T-helper 17 cell (primary cell): ENCODE measurements at places on chromosomes 7 and 10.
A peak's percentile ranks its signal among the peaks of the same experiment; 100 is the strongest.

DNA sequence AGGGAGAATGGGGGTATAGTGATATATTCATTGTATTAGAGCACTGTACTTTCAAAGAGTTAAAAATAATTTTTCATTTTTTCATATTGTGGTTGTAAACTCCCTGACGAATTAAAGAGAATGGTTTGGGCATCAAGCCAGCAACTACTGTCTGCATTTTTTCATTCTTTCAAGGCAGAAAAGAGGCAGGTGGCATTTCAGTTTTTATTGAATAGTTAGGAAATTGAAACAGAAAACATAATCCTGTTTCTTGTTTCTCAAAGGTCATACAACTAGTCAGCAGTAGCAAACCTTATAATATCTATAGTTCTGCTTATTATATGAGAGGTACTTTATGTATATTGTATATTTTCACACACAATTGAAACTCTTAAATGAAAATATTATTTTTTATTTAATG lies 303.9 kb upstream of the KCND2 start:
- DNase-seq, result no peak

- DNase-seq, result no peak
Observed at GRCh38 chr7:139538881-139539635, 15.6 kb downstream of the CLEC2L start.

DNA sequence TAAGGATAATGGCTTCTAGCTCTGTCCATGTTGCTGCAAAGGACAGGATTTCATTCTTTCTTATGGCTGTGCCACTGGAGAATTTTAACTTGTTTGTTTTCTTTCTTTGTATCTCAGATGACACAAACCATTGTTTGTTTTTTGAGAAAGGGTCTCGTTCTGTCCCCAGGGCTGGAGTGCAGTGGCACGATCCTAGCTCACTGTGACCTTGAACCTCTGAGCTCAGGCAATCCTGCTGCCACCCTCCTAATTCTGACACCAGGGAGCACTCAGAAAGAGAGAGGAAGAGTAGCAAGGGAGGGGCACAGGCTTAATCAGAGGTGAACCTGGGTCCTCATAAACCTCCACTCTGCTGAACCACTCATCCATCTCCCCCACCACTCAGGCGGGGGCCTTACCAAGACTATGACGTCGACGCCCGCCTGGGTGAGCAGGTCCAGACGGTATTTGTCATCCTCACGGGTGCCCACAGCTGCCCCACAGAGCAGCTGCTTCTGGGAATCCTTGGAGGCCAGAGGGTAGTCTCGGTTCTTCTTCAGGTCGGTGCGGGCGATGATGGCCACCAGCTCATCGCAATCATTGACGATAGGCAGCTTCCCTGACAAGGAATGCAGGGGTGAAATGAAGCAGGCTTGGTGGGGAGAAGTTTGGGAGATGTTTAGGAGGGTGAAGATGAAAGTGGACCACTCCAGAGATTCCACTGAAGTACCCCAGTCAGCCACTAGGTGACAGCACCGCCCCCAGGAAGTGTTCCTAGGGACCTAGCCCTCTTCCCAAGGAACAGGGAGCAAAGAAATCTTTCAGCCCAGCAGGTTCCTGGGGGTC lies 11.6 kb downstream of the IMPDH1 start:
- peak; percentile 32 for DNase-seq

DNA sequence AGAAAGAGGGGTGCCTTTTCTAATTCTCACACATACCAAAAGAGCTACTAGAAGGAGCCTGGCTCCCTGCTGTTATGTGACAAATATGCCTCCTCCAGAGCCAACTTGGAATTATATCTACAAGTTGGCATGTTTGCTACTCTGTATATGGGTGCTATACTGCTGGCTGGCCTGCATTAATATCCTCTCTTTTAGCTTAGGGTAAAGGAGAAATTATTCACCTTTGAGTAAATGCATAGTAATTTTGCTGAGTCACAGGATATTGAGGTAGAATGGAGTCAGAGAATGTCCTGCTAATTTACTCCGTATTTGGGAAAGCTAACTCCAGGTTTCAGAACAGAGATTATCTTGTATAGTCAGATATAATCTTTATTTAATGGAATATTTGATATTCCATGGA lies 24.2 kb upstream of the LIPN start:
- DNase-seq, result no peak

- no peak for DNase-seq
Observed at GRCh38 chr10:33869028-33869427, 534.6 kb upstream of the NRP1 start.

DNA sequence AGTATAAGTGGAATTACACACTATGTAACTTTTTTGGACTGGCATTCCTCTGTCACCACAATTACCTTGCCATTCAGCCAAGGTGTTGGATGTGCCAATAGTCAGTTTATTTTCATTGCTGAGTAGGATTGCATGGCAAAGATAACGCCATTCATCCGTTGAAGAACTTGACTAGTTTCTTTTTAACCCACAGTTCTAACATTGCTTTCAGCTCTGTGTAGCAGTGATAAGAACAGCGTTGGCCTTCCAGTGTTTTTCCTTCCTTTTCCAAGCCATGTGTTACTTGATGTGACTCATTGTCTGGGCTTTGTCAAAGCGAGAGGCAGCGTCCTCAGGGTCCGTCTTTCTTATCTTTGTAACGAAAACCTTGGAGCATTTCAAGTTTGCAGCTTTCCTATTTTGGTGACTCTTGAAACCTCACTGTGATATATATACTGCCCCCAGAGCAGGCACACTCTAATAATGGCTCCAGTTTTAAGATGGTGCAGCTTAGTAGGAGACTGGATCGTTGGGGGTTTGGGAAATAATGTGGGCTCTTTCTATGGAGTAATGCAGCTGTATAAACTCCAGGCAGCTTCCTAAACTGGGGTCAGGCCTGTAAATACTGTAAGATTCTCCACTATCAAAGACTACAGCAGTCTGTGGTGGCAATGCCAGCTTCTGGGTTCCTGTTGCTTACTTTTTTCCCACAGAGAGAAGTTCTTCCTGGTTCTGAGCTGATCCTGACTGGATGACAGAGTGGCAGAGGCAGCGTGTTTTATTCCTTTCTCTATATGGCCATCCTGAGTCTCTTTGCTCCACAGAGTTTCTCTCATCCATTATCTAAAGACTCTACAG lies 41.7 kb downstream of the AKR1E2 start:
- no peak for DNase-seq
